Fibroblast of lung (primary cell): ENCODE measurements at places on chromosomes 1 and 21. TPM values are rescaled to one million over a fixed set of nuclear protein-coding genes. Genes with fewer than 3 reads are reported as not detected.

DNA sequence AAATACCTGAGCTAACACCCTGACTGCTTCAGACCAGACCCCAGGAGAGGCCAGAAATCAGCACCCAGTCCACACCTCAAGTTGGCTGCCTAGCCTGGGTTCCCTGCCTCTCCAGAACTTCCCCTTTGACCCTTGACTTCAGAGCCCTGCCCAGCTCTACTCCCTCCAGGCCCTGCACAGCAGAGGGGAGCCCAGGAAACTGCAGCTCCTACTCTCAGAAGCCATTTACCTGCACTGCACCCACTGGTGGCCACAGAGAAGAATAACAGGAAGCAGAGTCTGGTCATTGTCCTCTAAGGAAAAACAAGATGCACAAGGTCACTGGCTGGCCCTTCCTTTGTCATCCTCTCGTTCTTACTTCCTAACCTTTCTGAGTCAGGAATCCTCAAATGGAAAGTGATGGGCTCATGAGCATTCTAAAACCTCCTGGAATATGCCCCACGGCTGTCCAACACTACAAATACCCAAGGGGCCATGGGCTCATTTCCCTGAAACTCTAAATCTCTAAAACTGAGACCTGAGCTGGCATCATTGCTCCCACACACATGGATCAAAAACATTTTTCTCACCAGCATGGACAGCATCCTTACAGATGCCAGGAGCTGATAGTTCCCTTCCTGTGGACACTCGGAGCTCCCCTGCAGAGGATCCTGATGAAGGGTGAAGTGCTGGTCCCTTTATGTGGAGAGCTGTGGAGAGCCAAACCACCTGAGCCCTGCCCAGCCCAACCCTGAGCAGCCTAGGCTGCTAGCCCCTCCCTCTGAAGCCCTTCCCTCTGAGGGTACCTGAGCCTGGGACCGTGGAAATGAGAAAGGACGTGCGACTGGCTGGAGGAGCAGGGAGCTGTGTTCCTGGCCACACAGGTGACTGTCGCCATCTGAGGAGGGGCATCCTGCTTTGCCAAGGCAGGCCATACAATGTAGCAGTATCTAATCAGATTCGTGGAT is at the start of gene ITLN2:
TSS of gene ITLN2 (minus strand) at position 652 of the 947 bp plus-strand sequence. CDS start at position 584, 68 bp downstream.
- DNase-seq, result peak; percentile 14
- no peak within 1 kb of the TSS for H3K27ac ChIP-seq
- no peak within 1 kb of the TSS for H3K4me3 ChIP-seq
- no peaks in the 10 kb centered on the region for H3K36me3 ChIP-seq
- no peaks in the 10 kb centered on the region for H3K27me3 ChIP-seq

- H3K4me1 ChIP-seq, result no peaks in the 10 kb centered on the region
- H3K36me3 ChIP-seq, result peaks cover 15% of the 10 kb centered on the region
- peak overlapping the region; percentile 14 for H3K27ac ChIP-seq
- H3K27me3 ChIP-seq, result no peaks in the 10 kb centered on the region
- DNase-seq, result no peak
These were observed 90.7 kb downstream of the ARHGEF10L start for GRCh38 chr1:17630048-17630830.

DNA sequence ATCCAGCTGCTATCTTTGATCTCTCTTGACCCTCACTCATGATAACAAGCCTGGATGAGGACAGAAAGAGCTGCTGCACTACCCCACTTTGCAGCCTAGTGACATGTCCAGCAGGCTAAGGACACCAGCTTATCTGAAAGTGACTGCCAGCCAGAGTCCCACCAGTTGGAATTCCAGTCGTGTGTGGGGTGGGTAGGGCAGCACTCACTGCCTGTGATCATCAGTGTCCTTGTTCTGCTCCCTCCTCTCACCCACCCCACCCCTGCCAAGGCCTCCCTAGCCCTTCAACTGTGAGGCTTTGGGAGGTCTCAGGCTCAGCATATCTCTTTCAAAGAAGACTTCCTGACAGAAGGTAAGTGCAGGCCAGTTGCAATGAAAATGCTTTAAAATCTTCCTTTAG is 15.5 kb upstream of the NMNAT2 start:
- peaks cover 3% of the 10 kb centered on the region for H3K27me3 ChIP-seq
- no peaks in the 10 kb centered on the region for H3K36me3 ChIP-seq
- DNase-seq, result no peak

The MXRA8 gene
- 262 and 397 TPM in 2 replicates for total RNA-seq

The MYOC gene
- total RNA-seq, result 1.2 and 2.1 TPM in 2 replicates

The HOOK1 gene
- under 0.01 TPM in 2 replicates for total RNA-seq

The KCNK2 gene
- 2.8 and 6.4 TPM in 2 replicates for total RNA-seq
